ENCODE measurements at places on chromosomes 2 and 18.

DNA sequence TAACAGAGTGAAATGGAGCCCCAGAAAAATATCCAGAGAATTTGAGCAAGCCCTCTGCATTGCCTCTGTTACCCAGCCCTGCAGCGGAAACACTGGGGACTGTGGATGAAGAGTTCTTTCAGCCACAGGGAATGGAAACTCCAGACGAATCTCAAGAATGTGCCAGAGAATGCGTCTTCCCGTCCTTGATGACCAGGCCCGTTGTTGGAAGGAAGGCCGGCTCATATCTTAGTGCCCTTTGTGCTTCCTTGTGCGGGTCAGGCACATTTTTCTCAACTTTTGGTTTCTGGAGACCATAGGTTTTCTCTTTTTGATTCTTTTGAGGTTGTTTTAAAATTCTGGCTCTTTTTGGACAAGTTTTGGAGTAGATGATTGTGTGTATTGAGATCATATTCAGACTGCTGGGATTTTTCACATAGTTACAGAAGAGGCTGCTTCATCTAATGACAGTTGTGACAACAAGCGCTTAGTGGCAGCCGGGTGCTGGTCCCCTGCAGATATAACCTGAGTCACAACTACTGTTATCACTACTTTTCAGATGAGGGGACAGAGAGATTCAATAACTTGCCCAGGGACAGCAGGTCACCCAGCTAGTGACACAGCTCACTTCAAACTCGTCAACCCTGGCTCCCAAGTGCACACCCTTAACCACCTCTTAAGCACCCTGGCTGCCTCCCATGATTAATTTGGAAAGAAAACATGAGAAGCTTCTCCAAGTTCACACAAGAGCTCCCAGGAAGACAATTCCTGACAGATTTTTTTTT, 15.7 kb downstream of the MAL start:
- DNase-seq, result no peak

DNA sequence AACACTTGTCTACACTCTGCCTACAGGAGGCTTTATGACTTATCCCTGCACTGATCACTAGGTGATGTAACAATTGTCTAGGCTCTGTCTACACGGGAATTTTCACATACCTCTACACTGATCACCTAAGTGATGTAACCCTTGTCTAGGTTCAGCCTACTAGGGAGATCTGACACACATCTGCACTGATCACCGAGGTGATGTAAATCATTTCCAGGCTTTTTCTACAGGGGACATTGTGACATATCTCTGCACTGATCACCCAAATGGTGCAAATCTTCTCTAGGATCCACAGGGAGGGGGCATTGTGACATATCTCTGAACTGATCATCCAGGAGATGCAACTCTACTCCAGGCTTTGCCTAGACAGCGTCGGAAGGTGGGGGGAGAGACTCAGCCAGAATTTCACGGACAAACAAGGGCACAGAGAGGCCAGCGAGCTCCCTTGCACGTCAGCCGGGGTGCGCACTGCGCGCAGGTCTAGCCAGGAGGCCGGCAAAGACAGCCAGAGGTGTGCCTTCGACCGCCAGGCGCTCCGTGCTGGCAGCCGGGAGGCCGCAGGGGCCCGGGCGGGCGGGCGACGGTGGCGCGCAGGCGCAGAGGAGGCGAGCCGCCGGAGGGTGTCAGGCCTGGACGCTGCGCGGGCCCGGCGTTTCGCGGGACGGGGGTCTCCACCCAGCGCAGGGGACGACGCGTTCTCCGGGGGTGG, 46.9 kb upstream of the USP14 start:
- DNase-seq, result peak; percentile 44

DNA sequence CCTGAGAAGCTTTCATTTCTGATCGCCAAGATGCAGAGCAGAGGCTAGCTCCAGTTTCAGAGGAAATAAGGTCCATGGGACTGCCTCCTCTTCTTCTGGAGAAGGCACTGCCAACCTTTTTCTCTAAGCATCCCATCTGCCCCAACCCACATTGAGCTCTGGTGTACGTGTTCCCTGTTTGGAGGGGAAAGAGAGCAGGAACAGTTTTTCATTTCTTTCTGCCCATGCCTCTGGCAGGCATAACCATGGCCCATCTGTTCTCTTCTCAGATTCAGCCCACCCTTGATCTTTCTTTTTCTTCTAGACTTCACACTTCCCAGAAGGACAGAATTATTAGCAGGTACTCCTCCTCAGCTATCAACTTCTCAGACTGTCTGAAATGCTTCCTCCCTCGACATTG, 1110.3 kb upstream of the KLHL29 start:
- DNase-seq, result no peak

- DNase-seq, result no peak
Observed at GRCh38 chr18:47586418-47587070, 335.1 kb upstream of the SKOR2 start.

DNA sequence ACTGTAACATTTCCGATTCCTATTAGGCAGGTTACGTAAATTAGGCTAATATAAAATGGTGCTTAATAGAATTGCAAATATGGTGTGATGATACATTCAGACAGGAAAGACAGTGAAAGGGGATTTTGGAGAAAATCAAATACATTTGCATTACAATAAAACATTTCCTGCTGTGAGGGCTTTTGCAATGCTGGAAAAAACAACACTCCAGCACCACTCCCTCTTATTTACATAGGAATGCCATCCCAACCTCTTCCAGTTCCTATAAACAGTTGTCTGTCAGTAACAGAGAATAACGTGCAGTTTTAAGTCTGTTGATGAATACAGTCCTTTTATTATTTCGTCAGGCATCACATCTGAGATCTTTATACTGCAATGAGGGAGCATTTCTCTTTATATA, 298.8 kb upstream of the FANCL start:
- DNase-seq, result no peak

GRCh38 chr2:151237422-151238025, 24.1 kb downstream of the RBM43 start:
- no peak for DNase-seq

DNA sequence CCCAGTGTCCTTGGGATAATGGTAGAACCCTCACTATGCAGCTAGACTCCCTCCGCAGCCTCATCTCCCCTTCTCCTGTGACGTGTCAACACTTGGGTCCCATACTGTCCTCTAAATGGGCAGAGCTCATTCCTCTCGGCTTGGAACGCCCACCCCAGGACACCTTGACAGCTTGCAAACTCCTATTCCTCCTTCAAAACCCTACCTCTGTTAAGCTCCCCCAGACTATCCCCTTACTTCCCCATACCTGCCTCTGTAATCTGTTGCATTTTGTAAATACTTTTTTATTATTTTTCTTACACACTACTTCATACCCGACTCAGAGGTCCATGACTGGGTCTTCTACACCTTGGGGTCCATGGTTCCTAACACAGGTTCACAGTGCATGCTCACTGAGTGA, 28.0 kb downstream of the STEAP3 start:
- no peak for DNase-seq

GRCh38 chr18:3305354-3305762, 43.4 kb downstream of the MYL12B start:
- DNase-seq, result no peak

DNA sequence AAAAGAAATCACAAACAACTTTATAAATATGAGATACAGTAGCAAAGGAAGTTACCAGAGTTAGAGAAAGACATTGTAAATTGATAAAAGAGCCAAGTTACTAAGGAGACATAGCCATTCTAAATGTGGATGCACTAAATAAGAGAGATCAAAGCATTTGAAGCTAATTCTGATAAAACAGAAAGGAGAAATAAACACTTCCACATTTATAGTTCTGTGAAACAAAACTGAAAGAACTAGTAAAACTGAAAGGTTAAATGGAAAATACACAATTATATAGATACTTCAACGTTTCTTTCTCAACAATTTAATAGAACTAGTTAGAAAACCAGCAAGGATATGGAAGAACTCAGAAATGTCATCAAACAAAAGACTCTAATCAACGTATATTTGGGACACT, 309.0 kb upstream of the CDH2 start:
- DNase-seq, result no peak

GRCh38 chr2:10647441-10647840, 42.3 kb downstream of the NOL10 start:
- no peak for DNase-seq

DNA sequence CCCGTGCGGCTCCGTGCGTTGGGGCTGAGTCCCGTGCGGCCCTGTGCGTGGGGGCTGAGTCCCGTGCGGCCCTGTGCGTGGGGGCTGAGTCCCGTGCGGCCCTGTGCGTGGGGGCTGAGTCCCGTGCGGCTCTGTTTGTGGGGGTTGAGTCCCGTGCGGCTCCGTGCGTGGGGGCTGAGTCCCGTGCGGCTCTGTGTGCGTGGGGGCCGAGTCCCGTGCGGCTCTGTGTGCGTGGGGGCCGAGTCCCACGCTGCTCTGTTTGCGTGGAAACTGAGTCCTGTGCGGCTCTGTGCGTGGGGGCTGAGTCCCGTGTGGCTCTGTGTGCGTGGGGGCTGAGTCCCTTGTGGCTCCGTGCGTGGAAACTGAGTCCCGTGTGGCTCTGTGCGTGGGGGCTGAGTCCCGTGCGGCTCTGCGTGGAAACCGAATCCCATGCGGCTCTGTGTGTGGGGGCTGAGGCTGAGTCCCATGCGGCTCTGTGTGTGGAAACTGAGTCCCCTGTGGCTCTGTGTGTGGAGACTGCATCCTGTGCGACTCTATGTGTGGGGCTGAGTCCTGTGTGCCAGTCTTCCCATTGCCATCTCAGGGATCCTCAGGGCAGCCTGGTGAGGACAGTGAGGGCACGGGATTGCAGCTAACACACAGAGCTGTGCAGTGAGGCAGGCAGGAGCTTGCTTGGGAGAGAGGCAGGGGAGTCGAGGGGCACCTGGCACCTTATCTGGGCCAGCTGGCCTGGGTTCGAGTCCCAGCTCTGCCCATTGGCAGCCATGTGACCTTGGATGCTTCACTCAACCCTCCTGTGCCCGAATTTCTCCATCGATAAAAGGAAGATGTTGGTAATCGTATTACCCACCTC, 44.5 kb downstream of the LDLRAD4 start:
- no peak for DNase-seq

GRCh38 chr2:144086965-144087364, 433.0 kb downstream of the ZEB2 start:
- no peak for DNase-seq

GRCh38 chr18:47829831-47830230, 100.6 kb downstream of the SMAD2 start:
- no peak for DNase-seq

- DNase-seq, result no peak
Observed at GRCh38 chr18:35049111-35050027, 8.2 kb downstream of the MAPRE2 start.

GRCh38 chr2:215929602-215930335, 83.6 kb downstream of the MREG start:
- no peak for DNase-seq

- no peak for DNase-seq
Observed at GRCh38 chr2:96325041-96325883, at the start of gene ITPRIPL1. Gene ITPRIPL1, plus strand, starts transcription at chr2:96325317. Its CDS starts 523 bp downstream, at chr2:96325840.

DNA sequence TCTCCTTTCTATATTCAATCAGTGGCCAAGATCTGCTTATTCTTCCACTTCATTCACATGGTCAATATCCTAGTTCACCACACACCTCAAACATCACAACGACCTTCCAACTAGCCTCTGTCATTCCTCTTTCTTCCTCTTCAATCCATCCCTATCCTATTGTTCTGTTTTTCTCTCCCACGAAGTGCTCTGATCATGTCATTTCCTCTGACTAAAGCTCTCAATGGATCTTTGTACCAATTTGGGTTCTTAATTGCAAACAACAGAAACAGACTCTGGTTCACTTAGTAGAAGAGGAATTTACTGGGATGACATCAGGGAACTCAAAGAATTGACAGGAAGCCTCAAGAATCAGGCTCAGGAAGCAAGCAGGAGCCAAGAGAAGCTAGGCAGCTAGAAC, 23.5 kb downstream of the WNT10A start:
- no peak for DNase-seq

DNA sequence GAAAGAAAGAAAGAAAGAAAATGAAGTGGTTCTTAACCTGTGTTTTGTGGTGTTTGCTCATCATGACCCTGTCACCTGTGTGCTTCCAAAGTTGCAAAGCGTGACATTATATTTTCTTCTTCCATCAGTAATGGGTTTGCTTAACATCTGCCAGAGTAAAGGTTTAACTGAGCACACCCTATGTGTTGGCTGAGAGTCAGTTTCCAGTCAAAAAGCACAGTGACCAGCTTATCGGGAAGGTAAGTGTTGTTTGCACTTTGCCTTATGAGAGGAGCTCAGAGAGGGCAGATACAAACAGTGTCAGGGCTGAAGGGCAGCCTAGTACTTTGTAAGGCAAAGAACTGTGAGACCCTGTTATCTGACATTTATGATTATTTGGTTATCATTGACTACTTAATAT, 406.2 kb upstream of the CWC22 start:
- no peak for DNase-seq

DNA sequence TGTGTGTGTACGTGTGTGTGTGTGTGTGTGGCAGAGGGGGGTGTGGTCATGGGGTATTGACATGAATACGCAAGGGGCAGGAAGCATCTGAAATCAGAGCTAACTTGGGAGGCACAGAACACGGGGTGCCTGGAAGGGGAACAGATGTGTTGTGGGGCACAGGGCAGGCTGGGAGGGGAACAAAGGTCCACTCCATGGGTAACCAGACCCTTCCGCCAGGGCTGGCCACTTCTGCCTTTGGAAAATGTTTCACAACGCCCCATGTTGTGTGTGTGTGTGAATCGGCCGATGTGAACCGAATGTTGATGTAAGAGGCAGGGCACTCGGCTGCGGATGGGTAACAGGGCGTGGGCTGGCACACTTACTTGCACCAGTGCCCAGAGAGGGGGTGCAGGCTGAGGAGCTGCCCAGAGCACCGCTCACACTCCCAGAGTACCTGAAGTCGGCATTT, at the start of gene SLC11A1:
TSS of gene SLC11A1 (plus strand) at position 358 of the 451 bp plus-strand sequence. CDS start 96 bp downstream, outside the sequence.
- DNase-seq, result no peak

DNA sequence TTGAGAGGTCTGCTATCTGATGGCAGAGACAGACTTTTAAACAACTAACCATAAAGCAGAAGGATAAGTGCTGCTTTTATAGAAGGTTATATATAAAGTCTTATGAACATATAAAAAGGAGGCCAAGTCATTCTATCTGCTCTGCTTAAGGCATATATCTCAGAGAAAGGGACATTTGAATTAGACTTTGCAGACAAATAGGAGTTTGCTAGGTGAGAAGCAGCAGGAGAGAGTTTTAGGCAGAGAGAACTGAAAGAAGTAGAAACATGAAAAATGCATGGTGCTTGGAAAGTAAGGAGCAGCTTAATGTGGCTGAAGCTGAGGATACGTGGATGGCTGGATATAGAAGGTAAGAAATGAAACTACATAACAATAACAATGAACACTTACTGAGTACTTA, 65.4 kb downstream of the LYPD1 start:
- DNase-seq, result no peak

Measured in activated CD4-positive, alpha-beta T cell treated with anti-CD3 and anti-CD28 coated beads, Interleukin-2, amount 50 U/mL, for 24 hours (primary cell).